ENCODE measurements at places on chromosomes 6 and 20.

DNA sequence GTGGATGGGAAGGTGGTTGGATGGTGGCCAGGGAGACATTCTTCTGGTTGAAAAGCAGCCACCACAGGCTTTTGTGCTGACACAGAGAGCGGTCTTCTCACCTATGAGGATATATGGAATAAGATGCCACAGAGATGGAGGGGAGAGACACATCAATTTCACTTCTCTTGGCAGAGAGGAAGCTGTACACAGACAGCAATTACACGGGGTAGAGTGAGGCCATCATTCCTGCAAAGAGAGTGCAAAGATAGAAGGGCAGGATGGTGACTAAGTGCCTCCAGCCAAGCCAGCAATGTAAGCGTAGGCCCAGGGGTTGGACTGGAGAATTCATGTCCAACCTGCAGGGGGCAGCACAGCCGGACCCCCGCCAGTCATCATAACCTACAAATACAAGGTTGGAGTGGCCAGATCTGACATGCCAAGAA lies 56.4 kb downstream of the NRN1 start:
- DNase-seq = no peak

DNA sequence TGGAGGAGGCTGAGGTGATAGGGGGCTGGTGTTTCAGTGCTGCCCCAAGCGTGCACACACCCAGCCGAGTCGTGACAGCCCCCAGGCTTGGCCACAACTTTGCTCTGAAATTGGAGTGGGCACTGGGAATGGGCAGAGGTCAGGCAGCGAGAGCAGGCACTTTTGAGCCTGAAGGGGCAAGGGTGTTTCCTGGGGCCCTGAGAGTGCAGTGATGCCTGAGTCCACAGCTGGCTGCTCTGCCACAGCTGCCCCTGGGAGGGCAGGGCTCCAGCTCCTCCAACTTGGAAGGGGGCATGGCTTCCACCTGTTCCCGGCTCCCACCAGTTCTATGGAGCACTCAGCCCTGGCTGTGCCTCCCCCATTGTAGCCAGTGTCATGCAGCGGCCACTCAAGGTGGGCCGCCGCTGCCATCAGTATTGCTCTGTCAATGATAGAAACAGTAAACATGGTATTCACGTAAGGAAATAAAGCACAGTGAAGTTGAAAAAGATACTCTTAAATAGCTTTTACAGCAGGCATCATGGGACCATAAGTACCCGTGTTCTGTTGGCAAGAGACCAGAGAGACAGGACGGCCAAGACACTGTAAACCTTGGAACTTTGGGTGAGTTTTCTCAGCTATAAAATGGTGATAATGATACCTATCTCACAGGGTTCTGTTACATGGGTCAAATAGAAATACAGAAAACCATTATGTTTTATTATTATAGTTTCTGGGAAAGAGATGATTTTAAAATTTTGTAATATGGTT lies 108.9 kb downstream of the THEMIS start:
- DNase-seq = no peak

GRCh38 chr6:2876210-2877056 lies 26.7 kb downstream of the SERPINB9 start:
- DNase-seq = peak; percentile 98

GRCh38 chr20:63651942-63652191 lies 1.4 kb downstream of the STMN3 start:
- no peak for DNase-seq

- no peak for DNase-seq
Measured at GRCh38 chr20:8205996-8206395, 73.9 kb downstream of the PLCB1 start.
